ENCODE measurements at places on chromosomes 16 and 17. TPM values are rescaled to one million over a fixed set of nuclear protein-coding genes. Genes with fewer than 3 reads are reported as not detected.

FNDC8 gene
- not detected for total RNA-seq

SRR gene
- total RNA-seq: 12.7 TPM

HS3ST2 gene
- total RNA-seq: not detected

C17orf100 gene
- total RNA-seq: 0.59 TPM

NPIPA5 gene
- 0.92 TPM for total RNA-seq

CETP gene
- not detected for total RNA-seq

KRT15 gene
- 1.8 TPM for total RNA-seq
